ENCODE measurements at places on chromosomes 11 and 22.

DNA sequence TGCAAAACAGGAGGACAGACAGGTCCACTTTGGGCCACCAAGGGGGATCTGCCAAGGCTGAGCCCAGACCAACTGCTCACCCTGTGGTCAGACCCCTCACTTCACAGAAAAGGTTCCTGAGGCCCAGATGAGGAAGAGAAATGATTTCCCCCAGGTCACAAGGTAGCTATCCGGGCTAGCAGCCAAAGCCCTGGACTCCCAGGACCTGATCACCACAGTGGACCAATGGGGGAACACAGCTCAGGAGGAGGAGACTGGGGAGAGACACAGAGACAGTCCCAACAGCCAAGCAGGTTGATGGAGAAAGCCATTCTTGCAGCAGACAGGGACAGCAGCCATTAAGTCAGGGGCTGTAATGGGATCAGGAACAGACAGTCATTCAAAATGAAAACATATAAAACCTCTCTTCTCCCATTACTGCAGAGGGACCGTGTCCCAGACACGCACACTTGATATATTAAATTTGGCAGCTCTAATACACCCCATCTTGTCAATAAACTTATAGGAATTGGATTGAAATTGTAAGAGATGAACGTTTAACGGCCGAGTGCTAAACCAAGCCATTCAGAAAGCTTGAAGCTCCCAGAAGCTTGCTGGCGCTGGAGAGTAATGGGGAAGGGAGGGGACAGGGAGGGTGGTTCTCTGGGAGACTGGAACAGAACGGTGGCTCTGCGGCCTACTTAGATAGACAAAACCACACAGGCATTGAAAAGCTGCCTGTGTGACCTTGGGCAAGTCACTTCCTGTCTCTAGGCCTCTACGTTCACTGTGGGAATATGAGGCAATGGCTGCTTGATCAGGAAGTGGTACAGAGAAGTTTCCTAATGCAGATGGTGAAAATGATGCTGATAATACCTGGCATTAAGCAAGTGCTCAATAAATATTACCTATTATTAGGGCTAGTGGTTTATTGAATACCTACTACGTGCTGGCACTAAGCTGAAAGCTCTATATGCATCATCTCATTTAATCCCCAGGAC lies 16.0 kb downstream of the ZMAT5 start:
- DNase-seq: no peak

- DNase-seq: no peak
Measured at GRCh38 chr11:71935338-71935925, 6.6 kb downstream of the RNF121 start.

GRCh38 chr11:108534274-108534882 lies 36.2 kb upstream of the POGLUT3 start:
- no peak for DNase-seq

- no peak for DNase-seq
Measured at GRCh38 chr11:120271672-120272071, 31.7 kb downstream of the POU2F3 start.

- DNase-seq: no peak
Measured at GRCh38 chr11:93850594-93851018, at the start of gene VSTM5. Gene VSTM5 (minus strand): TSS chr11:93850618. CDS start chr11:93850502, 116 bp downstream.

DNA sequence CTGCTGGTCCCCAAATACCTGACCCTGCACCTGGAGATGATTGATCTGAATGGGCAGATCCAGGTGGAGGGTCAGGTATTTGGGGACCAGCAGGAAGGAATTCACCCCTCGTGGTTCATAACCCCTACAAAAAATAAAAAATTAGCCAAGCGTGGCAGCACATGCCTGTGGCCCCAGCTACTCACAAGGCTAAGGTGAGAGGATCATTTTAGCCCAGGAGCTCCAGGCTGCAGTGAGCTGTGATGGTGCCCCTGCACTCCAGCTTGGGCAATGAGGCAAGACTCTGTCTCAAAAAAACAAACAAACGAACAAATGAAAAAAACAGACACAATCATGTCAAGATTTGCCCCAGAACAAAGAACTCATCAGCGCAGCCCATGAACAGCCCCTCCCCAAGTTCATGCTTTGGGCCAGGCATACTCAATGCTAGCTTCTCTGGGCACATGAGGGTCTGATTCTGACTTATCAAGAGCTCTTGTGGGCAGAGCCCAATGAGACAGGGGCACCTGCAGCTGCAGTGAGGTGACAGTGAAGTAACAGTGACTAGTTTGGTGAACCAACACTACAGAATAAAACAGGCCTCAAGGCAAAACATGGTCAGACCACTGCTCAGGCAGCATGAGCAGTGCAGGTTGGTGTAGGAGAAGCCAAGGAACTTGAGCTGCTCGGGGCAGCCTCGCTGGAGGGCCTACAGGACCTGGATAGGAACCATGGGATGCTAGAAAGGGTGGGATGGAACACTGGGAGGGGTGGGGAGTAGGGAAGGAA lies 10.2 kb upstream of the FCHSD2 start:
- no peak for DNase-seq

- DNase-seq: no peak
Measured at GRCh38 chr22:19062943-19063308, 59.3 kb downstream of the DGCR2 start.

DNA sequence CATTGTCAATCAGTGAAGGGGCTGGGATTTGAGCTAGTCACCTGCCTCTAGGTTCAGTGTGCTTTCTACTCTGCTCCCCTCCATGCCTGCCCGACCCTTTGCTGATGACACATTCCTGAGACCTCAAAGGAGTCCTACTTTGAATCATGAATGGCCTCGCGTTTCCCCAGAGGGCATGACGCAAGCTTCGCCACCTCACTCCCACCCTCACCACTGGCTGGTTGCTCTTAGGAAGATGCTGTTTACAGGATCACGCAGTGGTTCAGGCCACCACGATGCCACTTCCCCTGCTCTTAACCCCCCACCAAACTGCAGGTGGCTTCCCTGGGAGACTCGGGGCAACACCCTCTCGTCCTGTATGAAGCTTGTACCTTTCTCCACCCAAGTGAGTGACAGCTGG lies 62.9 kb upstream of the B3GAT1 start:
- no peak for DNase-seq

Data from C1 segment of cervical spinal cord (tissue), 14 donors.